ENCODE measurements at places on chromosomes 7 and 10.

DNA sequence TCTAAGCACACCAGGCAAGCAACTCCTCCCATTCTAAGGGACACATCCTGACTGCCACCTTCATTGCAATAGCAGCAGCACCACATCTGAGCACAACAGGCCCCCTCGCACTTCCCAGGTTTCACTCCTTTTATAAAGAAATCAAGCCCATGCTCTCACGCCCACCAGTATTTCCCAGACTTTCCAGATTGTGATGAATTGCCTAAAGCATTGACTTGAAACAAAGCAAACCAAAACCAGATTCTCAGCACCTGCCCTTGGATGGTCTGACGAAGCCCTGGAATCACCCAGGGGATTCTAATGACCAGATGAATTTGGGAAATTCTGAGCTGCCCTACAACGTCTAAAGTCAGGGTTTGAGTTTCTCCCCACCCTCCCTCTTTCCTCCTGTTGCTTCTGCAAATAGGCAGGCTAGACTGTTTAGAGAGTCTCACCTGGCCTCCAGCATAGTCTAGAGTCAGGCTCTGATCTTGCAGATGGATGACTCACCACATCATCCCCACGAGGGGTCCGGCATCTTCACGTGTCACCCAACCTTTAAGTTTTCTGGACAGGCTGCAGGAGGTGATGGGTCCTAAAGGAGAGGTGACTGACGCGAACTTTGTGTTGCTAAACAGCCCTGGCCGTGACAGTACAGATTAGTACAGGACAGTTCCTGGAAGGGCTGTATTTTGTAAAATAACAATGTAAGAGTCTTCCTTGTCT lies 198.0 kb downstream of the SKIDA1 start:
- no peak for DNase-seq

DNA sequence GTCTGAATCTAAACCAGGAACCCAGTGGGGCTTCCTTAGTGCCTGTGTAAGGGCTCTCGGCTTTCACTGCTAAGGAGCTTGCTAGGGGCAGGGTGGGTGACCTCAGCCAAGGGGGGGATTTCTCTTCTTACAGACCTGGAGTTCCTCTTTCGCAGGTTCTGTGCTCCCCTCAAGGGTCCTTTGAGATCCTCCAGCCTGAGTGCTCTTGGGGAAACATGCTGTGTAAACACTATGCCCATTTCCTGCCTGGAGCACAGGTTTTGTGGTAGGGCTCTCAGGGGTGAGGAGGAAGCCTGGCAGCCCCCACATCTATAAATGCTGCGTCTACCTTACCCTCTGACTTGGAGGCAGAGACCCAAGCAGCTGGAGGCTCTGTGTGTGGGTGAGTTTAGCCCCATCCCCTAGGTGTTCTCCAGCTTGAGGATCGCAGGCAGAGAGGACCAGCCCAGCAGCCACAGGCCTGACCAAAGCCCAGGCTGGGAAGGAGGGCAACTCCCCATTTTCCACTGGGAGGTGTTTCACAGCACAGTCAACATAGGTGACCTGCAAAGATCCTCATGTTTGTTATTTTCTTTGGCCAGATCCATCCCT lies at the start of gene SFTPA1:
Gene SFTPA1, plus strand, starts transcription at position 339 of the 591 bp plus-strand sequence. CDS start 887 bp downstream, outside the sequence.
- DNase-seq: no peak

GRCh38 chr7:30321882-30322192 lies 37.4 kb downstream of the ZNRF2 start:
- DNase-seq: no peak

DNA sequence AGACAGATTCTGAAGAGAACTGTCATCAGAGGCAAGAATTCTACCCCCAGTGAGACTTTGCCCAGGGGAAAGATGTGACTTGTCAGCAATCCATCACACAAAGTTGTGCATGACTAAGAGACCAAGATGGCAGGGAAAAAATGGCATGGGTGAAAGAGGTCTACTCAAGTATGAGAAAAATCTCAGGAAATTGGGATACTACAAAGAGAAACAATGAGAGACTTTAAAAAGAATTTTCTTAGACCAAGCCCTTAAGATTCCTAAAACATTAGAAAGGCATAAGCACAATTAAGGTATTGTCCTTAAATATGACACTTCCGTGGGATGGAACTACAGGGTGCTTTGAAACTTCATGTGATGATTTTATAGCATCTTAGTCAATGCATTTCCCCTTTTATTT lies 45.6 kb upstream of the PDE1C start:
- DNase-seq: peak; percentile 72

DNA sequence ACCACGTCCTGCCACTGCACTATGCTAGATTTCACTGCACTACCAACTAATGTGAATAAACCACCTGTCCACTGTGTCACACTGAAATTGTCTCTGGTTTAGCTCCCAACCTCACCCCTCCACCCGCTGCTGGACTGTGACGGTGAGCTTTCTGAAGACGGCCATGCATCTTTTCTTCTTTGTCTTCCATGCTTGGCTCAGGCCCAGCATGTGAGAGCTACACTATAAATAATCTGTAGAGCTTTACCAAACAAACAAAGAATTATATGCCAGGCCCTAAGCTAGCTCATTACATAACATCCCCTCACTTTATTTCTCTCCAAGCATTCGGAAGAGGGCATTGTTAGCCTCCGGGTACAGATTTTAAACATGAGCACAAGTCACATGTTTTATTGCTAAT lies 633.2 kb downstream of the TNS3 start:
- DNase-seq: no peak

DNA sequence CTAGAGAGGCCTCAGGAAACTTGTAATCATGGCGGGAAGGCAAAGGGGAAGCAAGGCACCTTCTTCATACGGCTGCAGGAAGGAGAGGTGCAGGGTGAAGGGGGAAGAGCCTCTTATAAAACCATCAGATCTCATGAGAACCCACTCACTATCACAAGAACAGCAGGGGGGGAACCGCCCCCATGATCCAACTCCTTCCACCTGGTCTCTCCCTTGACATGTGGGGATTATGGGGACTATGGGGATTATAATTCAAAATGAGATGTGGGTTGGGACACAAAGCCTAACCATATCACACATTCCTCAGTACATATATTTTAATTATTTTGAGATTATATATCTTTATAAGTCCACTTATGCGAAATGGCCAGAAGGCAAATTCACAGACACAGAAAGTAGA lies 8.9 kb downstream of the HK1 start:
- DNase-seq: no peak

- no peak for DNase-seq
These were observed 9.5 kb upstream of the NPFFR1 start for GRCh38 chr10:70293169-70293843.

All from fibroblast of skin of right quadriceps (primary cell).